SJSA1 (cell line): ENCODE measurements at places on chromosomes 1 and 21. TPM values are rescaled to one million over a fixed set of nuclear protein-coding genes. Genes with fewer than 3 reads are reported as not detected.
A peak's percentile ranks its signal among the peaks of the same experiment; 100 is the strongest.

PCP4 gene
- not detected in 2 replicates for total RNA-seq

- no peaks in the 10 kb centered on the region for H3K27me3 ChIP-seq
- peaks cover 47% of the 10 kb centered on the region for H3K4me1 ChIP-seq
- peak; percentile 77 for DNase-seq
- peak overlapping the region; percentile 59; the same call in 1 of the 2 replicates for H3K27ac ChIP-seq
These were observed 187.7 kb upstream of the EDN2 start for GRCh38 chr1:41672173-41672572.

GRCh38 chr1:186802388-186802787 lies 26.4 kb upstream of the PLA2G4A start:
- no peak overlapping the region for H3K4me3 ChIP-seq
- no peaks in the 10 kb centered on the region for H3K36me3 ChIP-seq
- no peak overlapping the region for H3K27ac ChIP-seq
- no peaks in the 10 kb centered on the region for H3K27me3 ChIP-seq
- no peak for DNase-seq
- no peaks in the 10 kb centered on the region for H3K4me1 ChIP-seq

GRCh38 chr1:154348429-154349076 lies 23.2 kb downstream of the ATP8B2 start:
- DNase-seq = no peak
- no peak overlapping the region for H3K4me3 ChIP-seq
- no peaks in the 10 kb centered on the region for H3K27me3 ChIP-seq
- peaks cover 12% of the 10 kb centered on the region for H3K4me1 ChIP-seq
- H3K36me3 ChIP-seq = peaks cover 53% of the 10 kb centered on the region
- no peak overlapping the region for H3K27ac ChIP-seq

DNA sequence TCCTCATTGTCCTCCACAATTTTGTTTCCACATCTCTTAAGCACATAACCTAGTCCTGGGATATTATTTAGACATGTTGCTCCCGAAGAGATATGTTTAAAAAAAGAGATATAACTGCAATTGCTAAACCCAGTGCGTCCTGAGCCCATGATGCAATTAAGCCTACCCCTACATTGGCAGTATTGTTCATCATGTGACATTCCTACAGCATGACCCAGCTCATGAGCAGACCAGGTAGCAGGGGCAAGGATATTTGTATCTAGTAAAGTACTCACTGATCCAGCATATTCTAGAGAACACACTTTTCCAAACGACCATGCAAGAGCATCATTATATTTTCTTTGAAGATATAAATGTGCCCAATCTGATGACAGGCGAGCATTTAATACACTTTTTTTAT lies 1.2 kb downstream of the ADAM30 start:
- no peaks in the 10 kb centered on the region for H3K4me1 ChIP-seq
- H3K27me3 ChIP-seq = no peaks in the 10 kb centered on the region
- H3K27ac ChIP-seq = no peak overlapping the region
- no peak overlapping the region for H3K4me3 ChIP-seq

DYNLT5 gene
- not detected in 2 replicates for total RNA-seq

- peak overlapping the region; percentile 21 for H3K27ac ChIP-seq
- no peaks in the 10 kb centered on the region for H3K36me3 ChIP-seq
- peak; percentile 51 for DNase-seq
- peaks cover 60% of the 10 kb centered on the region for H3K4me1 ChIP-seq
- no peaks in the 10 kb centered on the region for H3K27me3 ChIP-seq
These were observed 9.7 kb upstream of the SRP9 start for GRCh38 chr1:225767634-225768540.

OVAAL gene
- total RNA-seq = not detected in 2 replicates

- no peak overlapping the region for H3K27ac ChIP-seq
- H3K27me3 ChIP-seq = 0 out of 2 replicates have a peak, but pooled peaks cover 3% of the 10 kb centered on the region
- H3K4me1 ChIP-seq = peaks cover 7% of the 10 kb centered on the region
These were observed 574.2 kb upstream of the ADGRL2 start for GRCh38 chr1:81226603-81226928.

DNA sequence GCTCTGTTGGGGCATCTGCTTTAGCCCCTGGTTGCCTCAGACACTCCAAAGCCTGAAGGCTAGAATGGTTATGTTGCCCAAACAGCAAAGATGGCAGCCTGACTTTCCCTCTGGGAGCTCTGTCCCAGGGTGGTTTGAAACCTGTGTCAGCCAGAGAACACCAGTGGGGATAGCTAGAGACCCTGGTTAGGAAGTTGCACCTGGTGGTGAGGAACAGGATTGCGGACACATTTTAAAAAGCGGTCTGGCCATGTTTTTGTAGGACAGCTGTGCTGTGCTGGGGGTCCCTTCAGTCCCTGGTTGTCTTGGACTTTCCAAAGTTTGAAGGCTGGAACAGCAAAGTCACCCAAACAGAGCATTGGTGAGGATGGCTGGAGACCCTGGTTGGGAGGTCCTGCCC lies 87.8 kb downstream of the DNM3 start:
- no peak overlapping the region for H3K4me3 ChIP-seq
- H3K36me3 ChIP-seq = no peaks in the 10 kb centered on the region
- H3K4me1 ChIP-seq = no peaks in the 10 kb centered on the region
- no peak for DNase-seq
- H3K27ac ChIP-seq = no peak overlapping the region

- no peak overlapping the region for H3K27ac ChIP-seq
- H3K4me1 ChIP-seq = 0 out of 2 replicates have a peak, but pooled peaks cover 6% of the 10 kb centered on the region
- H3K4me3 ChIP-seq = no peak overlapping the region
- H3K27me3 ChIP-seq = no peaks in the 10 kb centered on the region
- no peak for DNase-seq
- H3K36me3 ChIP-seq = peaks cover 83% of the 10 kb centered on the region
These were observed 27.7 kb downstream of the CDC42 start for GRCh38 chr1:22080191-22080590.

DNA sequence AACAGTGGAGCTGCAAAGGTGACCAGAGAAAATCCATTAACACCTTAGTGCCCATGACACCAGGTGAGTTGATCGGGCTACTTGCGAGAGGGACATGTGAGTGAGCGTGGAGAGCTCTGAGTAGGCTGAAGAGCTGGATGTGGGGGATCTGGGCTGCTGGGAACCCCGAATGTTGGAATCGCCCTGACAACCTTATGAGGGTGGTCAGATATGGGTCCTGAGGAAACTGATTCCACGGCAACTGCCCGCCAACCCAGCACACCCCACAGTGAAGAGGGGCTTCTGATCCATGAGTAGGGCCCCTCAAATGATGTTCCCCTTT lies 705 bp upstream of the QSOX1 start:
- H3K4me1 ChIP-seq = peaks cover 62% of the 10 kb centered on the region
- no peak for DNase-seq
- H3K4me3 ChIP-seq = peak overlapping the region; percentile 92
- H3K36me3 ChIP-seq = no peaks in the 10 kb centered on the region; the same call in 1 of the 2 replicates

MFAP2 gene
- total RNA-seq = 9.3 and 16.7 TPM in 2 replicates

DNA sequence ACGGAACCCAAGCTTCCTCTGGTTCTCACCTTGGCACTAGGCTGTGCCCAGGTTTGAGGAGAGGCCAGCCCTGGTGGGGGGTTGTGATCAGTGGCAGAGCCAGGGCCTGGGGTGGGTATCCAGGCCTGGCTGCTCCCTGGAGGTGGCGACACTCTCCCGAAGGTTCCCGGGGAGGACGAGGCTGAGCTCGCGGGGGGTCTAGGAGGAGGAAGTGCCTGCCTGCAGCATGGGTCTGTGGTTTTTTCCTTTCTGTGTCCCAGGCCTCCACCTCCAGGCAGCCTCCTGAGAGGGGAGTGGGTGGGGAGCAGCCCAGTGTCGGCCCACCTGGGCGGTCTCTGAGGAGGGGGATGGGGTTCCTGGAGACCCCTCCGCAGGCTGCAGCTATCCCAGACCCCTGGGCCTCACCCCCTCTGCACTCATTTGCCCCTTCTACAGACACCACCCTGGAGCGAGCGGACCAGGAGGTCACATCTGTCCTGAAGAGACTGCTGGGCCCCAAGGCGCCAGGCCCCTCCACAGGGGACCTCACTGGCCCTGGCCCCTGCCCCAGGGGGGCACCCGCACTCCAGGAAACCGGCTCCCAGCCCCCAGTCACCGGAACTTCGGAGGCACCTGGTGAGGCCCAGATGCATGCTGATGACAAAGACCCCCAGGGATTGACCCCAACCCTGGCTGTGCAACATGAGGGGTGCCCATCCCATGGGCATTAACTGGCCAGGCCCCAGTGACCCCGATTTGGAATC lies 44.3 kb downstream of the TRIM11 start:
- no peak for DNase-seq
- no peaks in the 10 kb centered on the region for H3K36me3 ChIP-seq
- H3K27me3 ChIP-seq = no peaks in the 10 kb centered on the region; the same call in 1 of the 2 replicates
- H3K4me3 ChIP-seq = no peak overlapping the region
- H3K4me1 ChIP-seq = no peaks in the 10 kb centered on the region

- H3K27me3 ChIP-seq = no peaks in the 10 kb centered on the region; the same call in 1 of the 2 replicates
- H3K36me3 ChIP-seq = no peaks in the 10 kb centered on the region
- H3K27ac ChIP-seq = no peak overlapping the region
- H3K4me3 ChIP-seq = no peak overlapping the region
These were observed 49.3 kb downstream of the SH3GLB1 start for GRCh38 chr1:86753700-86754099.

ZNF683 gene
- not detected in 2 replicates for total RNA-seq

SLC44A5 gene
- 0.05 TPM in 1 of 2 replicates, not detected in the other for total RNA-seq

FMO5 gene
- 1.1 and 1.5 TPM in 2 replicates for total RNA-seq

- no peaks in the 10 kb centered on the region for H3K27me3 ChIP-seq
- H3K4me3 ChIP-seq = no peak overlapping the region
- no peaks in the 10 kb centered on the region for H3K36me3 ChIP-seq
- H3K27ac ChIP-seq = peak overlapping the region; percentile 85
- peaks cover 31% of the 10 kb centered on the region for H3K4me1 ChIP-seq
- peak; percentile 84 for DNase-seq
These were observed 299.4 kb upstream of the LYPLAL1 start for GRCh38 chr1:218874313-218874712.

GRCh38 chr21:29586696-29587095 lies 288.0 kb downstream of the BACH1 start:
- H3K27me3 ChIP-seq = no peaks in the 10 kb centered on the region
- no peak overlapping the region for H3K4me3 ChIP-seq
- H3K36me3 ChIP-seq = no peaks in the 10 kb centered on the region
- no peaks in the 10 kb centered on the region for H3K4me1 ChIP-seq
- no peak overlapping the region for H3K27ac ChIP-seq

DNA sequence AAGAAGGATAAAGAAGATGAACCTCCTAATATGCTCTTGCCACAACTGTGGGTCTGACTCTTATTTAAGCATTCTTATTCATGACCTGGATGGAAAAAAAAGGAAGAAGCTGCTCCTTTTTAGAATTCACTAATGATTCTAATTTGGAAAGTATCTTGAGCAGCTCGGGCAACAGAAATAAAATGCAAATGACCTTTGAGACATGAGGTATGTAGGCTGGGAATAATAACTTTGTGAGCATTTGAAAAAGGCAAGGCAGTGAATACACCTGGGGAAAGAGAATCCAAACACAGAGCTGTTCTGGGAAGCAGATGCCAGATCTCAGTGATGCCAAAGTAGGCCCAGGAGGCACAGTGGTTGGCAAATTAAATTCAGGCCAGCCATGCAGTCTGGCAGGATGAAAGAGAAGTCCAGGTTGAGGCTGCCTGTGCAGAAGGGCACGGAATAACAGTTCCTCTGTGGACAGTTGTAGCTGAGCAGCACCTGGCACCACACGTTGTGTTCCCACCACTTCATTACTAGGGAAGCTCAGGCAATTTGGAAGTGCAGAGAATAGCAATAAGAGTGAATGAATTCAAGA lies 320.8 kb upstream of the ST6GALNAC5 start:
- no peak overlapping the region for H3K4me3 ChIP-seq
- DNase-seq = no peak
- H3K27ac ChIP-seq = no peak overlapping the region
- H3K4me1 ChIP-seq = no peaks in the 10 kb centered on the region

PIGM gene
- total RNA-seq = 5.9 TPM in 2 replicates

FHAD1 gene
- 0.19 and 0.47 TPM in 2 replicates for total RNA-seq

- H3K27me3 ChIP-seq = no peaks in the 10 kb centered on the region
- no peak overlapping the region for H3K27ac ChIP-seq
- H3K36me3 ChIP-seq = no peaks in the 10 kb centered on the region
- no peaks in the 10 kb centered on the region for H3K4me1 ChIP-seq
- no peak overlapping the region for H3K4me3 ChIP-seq
- DNase-seq = no peak
These were observed 31.8 kb downstream of the ZNF684 start for GRCh38 chr1:40563266-40563665.

GPR61 gene
- 0.34 TPM in 1 of 2 replicates, not detected in the other for total RNA-seq

GRCh38 chr1:199690496-199690895 lies 337.0 kb upstream of the NR5A2 start:
- DNase-seq = no peak
- H3K36me3 ChIP-seq = no peaks in the 10 kb centered on the region
- no peak overlapping the region for H3K4me3 ChIP-seq
- H3K4me1 ChIP-seq = peaks cover 48% of the 10 kb centered on the region
- no peak overlapping the region for H3K27ac ChIP-seq

OR2L3 gene
- total RNA-seq = not detected in 2 replicates

DNA sequence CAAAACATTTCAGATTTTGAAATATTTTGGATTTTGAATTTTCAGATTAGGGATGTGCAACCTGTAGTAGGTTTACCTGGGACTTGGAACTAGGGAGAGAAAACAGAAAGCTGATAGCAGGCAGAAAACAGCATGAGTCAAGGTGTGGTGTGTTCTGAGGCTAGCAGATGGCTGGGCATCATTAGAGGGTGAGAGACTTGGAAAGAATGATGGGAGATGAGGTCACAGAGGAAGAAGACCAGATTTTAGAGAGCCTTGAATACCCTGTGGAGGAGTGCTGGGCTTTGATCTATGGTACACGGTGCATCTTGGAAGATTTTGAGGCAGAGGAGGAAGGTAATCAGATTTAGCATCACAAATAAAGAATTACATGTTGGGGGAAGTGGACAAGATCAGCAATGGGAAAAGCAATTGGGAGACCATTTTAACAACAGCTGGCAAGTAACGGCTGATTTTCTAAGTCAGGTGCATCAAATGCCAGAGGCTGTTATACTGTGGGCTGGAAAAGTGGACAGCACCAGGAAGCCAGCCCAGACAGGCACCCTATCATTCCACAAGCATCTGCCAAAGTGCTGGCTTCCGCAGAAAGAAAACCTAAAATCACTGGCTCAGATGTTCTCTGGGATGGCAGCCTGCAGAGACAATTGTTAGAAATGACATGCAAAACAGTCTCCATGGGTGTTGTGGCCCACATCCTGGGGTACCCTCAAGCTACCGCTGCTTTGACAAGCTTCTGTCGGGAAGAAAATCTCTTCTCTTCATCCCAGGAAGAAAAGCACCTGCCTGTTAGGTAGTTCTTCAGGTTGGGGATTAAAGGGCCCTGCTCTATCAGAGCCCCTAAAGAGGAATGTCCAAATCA lies 30.9 kb upstream of the CAMK1G start:
- H3K4me3 ChIP-seq = no peak overlapping the region
- H3K4me1 ChIP-seq = no peaks in the 10 kb centered on the region
- no peaks in the 10 kb centered on the region for H3K36me3 ChIP-seq
- DNase-seq = no peak
- H3K27me3 ChIP-seq = no peaks in the 10 kb centered on the region

GRCh38 chr21:45940621-45941337 lies 40.8 kb upstream of the COL6A1 start:
- no peak for DNase-seq
- no peak overlapping the region for H3K27ac ChIP-seq
- H3K4me3 ChIP-seq = no peak overlapping the region
- no peaks in the 10 kb centered on the region for H3K36me3 ChIP-seq
- no peaks in the 10 kb centered on the region for H3K27me3 ChIP-seq
